ENCODE measurements at places on chromosomes 1 and 21.

DNA sequence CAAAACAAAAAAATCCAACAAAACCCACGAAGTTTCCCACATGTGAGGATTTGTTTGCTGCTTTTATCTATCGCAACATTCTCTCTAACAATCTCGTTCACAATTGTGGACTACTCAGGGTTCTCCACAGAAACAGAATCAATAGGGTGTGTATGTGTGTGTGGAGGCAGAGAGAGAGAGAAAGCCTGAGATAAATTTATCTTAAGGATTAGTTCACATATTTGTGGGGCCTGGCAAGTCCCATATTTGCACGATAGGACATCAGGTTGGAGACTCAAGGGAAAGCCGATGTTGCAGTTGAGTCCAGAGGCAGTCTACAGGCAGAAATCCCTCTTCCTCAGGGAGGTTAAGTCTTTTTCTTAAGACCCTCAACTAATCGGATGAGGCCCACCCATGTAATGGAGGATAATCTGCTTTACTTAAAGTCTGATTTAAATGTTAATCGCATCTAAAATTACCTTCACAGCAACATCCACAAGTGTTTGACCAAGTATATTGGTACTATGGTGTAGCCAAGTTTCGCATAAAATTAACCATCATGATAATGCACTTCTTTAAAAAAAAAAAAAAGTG is 31.7 kb downstream of the ADAMTS1 start:
- DNase-seq = no peak

- no peak for DNase-seq
Measured at GRCh38 chr1:57761628-57762027, 337.8 kb upstream of the DAB1 start.

DNA sequence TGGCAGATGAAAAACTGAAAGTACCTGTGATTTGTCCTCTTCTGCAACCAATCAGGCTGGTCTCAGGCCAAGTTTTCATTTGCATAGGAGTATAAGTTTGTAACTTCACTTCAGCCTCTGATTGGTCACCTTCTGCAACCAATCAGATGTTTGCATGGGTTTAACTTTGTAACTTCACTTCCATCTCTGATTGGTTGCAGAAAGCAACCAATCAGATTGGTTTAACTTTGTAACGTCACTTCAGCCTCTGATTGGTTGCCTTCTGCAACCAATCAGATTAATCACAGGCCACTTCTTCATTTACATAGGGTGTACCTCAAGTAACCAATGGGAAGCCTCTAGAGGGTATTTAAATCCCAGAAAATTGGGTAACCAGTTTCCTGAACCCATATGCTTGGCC is 18.9 kb upstream of the TUT4 start:
- no peak for DNase-seq

- no peak for DNase-seq
Measured at GRCh38 chr1:154348429-154349076, 23.2 kb downstream of the ATP8B2 start.

GRCh38 chr1:5746611-5747425 is 245.4 kb downstream of the NPHP4 start:
- no peak for DNase-seq

GRCh38 chr21:14361958-14362357 is 21.0 kb downstream of the HSPA13 start:
- DNase-seq = no peak

DNA sequence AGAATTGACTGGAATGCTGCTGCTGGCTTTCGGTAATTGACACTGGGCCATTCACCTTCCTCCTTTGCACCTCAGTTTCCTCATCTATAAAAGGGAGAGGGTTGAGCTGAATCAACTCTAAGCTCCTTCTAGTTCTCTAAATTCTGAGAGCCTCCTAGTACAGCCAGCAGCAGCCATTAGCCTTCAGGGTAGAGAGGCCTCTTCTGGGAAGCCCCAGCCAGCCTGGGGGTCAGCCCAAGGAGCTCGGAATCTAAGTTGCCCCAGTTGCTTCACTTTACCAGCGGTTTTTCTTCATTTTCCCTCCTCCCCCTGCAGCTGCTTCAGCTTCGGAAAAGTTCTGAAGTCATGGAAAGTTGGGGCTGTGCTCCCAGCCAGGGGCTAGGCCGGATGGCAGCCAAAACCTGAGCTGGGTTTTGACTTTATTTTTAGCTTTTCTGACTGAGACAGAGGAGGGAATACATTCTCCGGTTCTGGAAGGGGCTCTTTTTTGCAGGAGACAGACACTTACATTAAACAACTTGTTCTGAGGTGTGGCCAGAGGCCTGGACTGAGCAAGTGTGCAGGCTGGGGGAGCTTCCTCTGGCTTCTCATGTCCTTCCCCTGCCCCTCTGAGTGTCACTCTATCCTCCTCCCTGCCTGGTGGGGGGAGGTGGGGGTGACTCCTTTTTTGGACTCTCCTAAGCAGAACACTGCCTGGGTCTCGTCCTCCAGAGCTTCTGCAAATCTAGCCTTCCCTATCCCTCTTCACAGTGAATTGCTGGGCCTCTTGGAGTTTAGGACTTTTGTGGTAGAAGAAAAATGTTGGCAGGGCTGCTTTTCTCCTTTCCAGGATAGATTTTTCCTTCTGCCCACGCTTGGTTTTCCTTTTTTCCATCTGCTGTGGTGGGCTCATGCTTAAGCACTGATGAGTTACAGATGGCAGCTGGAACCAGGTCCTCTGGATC is 14.4 kb downstream of the LMNA start:
- no peak for DNase-seq

DNA sequence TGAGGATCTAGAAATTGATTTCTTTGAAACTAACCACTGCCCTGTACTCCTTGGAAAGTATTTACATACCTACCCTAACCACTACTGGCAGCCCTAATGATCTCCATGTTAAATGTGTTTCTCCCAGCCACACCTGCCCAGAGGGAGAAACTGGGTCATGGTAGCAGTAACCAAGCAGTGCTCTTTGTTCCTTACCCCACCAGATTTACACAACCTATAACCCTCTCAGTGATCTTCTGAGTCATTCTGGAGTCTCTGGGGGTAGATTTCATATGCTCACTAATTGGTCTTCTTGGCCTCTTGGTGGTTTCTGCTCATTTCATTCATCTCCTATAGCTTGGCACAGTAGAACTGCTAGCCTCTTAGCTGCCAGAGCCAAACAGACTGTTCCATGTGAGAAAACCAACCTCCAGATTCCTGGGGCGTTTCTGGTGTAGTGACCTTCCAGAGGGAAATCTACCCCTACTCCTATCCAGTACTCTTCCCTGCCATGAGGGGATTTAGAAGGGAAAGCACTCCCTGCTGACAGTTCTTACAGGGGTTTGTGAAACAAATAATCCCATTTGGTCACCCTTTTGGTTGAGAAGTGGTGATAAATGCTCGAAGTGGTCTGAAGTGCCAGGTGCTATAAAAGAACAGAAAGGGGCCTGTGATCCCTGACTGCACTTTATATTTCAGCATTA is 36.2 kb upstream of the LRIG2 start:
- no peak for DNase-seq

GRCh38 chr1:68429233-68429808 is 20.4 kb downstream of the RPE65 start:
- DNase-seq = no peak

DNA sequence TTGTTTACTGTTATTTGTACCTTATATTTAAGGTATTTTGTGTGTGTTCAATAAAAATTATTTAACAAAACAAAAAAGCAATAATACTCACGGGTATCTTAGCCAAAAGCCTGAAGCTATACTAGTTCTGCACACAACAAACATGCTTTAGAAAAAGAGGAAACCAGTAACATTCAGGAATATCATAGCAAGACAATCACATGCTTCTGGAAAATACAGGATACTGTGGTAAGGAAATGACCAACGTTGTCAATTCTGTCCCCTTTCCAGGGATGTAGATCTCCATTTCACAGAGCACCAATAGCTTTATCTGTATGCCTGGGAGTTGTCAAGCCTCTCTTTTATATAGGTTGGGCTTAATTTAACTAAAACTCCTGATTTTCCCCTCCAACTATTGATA is 288.4 kb downstream of the SMYD3 start:
- DNase-seq = no peak

DNA sequence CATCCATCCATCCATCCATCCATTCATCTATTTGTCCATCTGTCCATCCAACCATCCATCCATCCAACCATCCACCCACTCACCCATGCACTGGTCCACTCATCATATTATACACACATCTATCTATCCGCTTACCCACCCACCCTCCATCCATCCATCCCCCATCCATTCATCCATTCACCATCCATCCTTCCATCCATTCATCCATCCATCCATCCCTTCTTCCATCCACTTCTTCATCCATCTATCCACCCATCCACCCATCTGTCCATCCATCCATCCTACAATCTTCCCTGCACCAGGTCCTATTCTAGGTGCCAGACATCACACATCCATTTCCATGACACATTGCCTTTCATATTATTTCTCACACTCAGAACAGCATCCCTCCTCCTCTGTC is 87.1 kb upstream of the ROR1 start:
- DNase-seq = no peak

DNA sequence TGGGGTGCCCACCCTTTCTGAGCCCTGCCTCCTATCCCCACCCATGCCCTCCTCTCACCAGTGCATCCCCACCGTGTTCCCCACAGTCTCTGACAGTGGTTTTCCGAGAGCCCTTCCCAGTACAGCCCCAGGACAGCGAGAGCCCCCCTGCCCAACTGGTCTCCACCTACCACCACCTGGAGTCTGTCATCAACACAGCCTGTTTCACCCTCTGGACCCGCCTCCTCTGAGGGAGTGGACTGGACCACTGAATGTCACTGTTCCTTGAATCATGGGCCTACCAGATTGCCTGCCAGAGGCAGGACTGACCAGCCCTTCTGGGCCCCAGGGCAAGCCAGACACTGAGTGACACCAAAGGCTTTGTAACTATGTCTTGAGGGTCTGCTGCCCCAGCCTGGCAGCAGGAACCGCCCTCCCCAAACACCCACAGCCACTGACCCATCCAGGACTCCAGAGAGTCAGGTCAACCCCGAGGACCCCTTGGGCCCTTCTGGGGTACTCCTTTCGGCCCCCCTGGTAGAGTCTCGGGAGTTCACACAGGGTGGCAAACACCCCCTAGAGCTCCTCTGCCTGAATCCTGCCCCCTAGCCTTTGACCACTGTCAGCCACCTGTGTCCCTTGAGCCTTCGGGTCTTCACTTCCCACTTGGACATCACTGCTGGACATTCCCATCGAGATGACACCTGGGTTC is 3.3 kb downstream of the HYI start:
- no peak for DNase-seq

DNA sequence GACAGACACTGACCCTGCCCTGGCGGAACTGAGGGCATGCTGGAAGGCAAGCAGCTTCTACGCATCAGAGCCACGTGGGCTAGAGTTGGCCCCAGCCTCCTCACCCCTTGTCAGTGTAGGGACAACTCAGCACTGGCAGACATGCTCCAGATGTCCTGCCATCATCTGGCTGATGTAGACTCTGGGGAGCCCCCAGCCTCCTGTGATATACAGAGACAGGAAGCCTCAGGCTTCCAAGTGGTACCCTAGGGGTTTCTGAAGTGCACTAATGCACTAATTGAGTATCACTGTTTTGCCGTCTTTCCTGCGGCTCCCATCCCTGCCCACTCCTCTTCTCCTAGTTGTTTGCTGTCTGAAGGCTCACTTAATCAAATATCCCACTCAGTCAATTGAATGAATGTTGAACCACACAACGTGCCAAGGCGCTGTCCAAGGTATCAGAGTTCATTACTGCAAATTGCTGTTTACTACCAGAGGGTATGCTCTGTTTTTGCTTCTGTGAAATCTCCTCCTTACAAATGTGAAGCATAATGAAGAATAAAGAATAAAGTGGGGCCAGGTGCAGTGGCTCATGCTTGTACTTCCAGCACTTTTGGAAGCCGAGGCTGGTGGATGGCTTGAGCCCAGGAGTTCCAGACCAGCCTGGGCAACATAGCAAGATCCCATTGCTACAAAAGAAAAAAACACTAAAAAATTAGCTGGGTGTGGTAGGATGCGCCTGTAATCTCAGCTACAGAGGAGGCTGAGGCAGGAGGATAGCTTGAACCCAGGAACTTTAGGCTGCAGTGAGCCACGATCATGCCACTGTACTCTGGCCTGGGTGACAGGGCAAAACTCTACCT is 76.4 kb upstream of the ZBTB18 start:
- no peak for DNase-seq

- no peak for DNase-seq
Measured at GRCh38 chr1:68974447-68974846, 477.6 kb upstream of the DEPDC1 start.

GRCh38 chr1:215643592-215644321 is 76.7 kb downstream of the KCTD3 start:
- DNase-seq = no peak

DNA sequence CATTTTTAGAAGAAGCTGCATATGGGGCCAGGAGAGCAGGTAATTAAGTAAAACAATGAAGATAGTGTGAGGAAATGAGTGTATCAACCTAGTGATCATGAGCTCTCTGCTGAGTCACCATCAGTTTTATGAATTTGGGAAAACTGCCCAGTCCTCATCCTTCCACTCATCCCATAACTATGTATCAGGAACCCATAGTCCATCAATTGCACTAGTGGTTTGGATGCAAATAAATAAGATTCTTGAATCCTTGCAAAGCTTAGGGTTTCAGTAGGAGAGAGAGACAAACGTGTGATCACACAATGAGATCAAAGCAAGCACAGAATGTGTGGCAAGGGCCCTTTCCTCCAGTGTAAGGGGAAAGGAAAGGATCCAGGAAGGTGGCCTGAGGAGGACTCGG is 145.6 kb downstream of the ZZZ3 start:
- no peak for DNase-seq

DNA sequence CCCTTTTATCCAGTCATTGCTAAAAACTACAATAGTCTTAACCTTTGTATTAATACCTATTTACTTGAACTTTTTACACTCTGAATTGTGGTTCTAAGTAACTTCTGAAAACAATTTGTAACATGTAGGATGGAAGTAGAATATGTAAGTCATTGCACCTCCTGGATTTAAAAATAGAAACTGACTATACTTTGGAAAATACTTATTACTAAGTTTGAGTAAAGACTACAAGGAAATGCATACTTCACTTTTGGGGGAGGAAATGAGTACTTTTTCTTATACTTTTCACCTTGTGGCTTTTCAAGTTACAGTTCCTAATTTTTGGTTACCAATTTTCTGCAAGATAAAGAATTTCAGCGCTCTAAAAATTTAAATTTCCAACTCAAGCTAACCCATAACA is 8.7 kb downstream of the RGS18 start:
- DNase-seq = no peak

DNA sequence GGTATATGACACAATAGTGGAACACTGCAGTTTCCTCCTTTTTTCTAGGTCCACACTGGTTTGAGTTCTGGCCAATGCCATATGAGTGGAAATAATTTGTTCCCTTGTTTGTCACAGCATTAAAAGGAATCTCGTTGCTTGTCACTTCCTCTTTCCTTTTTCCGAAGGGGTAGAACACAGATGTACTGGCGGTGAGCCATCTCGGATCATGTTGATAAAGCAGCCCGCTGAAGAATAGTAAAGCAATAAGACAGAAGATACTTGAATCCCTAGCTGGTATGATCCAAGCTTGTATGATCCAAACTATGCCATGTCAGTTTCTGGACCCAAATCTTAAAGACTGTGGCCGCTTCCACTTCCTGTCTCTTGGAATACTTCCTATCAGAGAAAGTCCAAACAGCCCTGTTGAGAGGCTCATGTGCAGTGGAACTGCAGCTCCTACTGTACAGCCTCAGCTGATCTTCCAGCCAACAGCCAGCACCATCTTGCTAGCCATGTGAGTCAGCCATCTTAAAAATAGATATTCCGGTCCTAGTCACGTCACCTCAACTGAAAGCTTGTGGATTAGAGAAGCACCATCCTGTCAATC is 40.3 kb downstream of the CFHR5 start:
- no peak for DNase-seq

- peak; percentile 79 for DNase-seq
Measured at GRCh38 chr1:12600880-12601633, 17.0 kb downstream of the DHRS3 start.

- DNase-seq = no peak
Measured at GRCh38 chr1:184350573-184350972, 36.3 kb upstream of the C1orf21 start.
